Kidney (tissue), 22 donors: ENCODE measurements at places on chromosomes 3 and 15. TPM values are rescaled to one million over a fixed set of nuclear protein-coding genes. Genes with fewer than 3 reads are reported as not detected.

GRCh38 chr3:159978353-159978752, 10.3 kb upstream of the IL12A start:
- DNase-seq, result peak; percentile 65

- no peak for DNase-seq
Measured at GRCh38 chr3:112619295-112619694, 21.6 kb downstream of the CCDC80 start.

GRCh38 chr3:69748503-69748902, 9.2 kb downstream of the MITF start:
- no peak for DNase-seq

GRCh38 chr3:29587340-29587739, 306.5 kb downstream of the RBMS3 start:
- DNase-seq, result no peak

The NAALADL2 gene
- 2.0 TPM for polyA plus RNA-seq

DNA sequence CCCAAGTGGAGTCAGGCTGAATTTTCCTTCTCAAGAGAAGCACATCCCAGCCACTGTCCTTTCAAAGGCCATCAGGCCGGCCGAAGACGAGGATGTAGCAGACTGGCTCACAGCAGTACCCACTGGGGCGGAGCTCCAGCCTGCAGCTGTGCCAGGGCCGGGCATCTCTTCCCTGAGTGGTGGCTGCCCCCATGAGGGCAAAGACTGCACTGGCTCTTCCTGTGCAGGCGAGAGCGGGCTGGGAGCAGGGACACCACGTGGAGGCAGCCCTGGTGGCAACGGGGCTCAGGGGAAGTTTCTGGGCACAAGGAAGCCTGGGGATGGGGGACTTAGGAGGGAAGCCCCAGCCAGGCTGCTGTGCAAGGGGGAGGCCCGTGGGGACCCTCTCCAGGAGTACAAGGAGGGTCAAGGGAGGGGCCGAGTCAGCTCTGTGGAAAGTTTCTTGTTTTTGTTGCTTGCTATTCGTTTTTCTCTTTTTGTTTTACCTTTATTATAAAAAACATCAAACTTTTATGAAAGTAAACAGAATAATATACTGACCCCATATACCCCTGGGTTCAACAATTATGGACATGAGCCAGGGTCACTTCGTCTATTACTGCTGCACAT, 66.1 kb downstream of the RPN1 start:
- DNase-seq, result peak; percentile 84

The PDCD10 gene
- polyA plus RNA-seq, result 50.0 TPM

The C3orf33 gene
- 8.1 TPM for polyA plus RNA-seq

DNA sequence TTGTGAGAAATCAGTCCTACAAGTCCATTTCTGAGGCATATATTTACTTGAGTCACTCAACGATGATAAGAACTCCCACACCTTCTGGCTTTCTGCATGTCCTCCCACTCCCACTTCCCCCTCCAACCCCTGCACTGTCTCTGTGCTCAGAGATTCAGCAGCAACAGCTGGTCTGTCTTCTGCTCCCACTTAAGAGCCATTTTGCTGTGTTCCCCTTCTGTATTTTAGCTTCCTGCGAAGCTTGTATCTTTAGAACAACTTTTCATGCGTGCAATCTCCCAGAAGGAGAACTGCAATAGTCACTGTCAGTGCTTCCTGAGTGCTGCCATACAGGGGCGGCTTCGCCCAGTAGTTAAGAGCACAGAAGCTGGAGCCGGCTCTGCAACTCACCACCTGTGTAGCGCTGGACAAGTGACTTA, 90.0 kb upstream of the SPATA12 start:
- peak; percentile 29 for DNase-seq

The SNRK gene
- polyA plus RNA-seq, result 15.6 TPM

The ZNF148 gene
- 5.4 TPM for polyA plus RNA-seq

- no peak for DNase-seq
Measured at GRCh38 chr3:169110633-169111032, 552.9 kb downstream of the MECOM start.

DNA sequence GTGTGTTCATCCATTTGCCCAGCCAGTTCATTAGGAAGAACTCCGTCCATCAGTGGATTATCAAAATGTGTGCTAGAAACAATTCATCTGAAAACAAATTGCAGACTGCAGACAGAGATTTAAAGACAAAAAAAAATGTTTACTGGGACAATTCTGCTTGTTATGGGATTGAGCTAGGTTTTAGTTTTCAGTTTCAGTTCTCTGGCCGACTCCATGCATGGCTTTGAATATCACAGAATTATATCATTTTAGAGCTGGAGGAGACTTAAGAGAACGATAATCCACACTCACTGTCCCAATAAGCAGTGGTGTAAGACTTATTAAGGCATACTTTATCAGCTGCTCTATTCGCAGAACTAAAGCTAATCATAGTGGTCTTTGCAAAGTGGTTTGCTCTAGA, 51.1 kb downstream of the TFG start:
- DNase-seq, result no peak

The GALK2 gene
- 36.4 TPM for polyA plus RNA-seq

GRCh38 chr3:151086484-151087456, 1.3 kb downstream of the MED12L start:
- peak; percentile 95 for DNase-seq

The SMCO1 gene
- polyA plus RNA-seq, result not detected

GRCh38 chr3:43855674-43856299, 165.0 kb downstream of the ABHD5 start:
- DNase-seq, result peak; percentile 46

The ACTRT3 gene
- polyA plus RNA-seq, result 4.5 TPM

The GOLGA6A gene
- not detected for polyA plus RNA-seq

GRCh38 chr3:72897758-72898007, 9.8 kb downstream of the GXYLT2 start:
- no peak for DNase-seq

- DNase-seq, result no peak
Measured at GRCh38 chr3:147090461-147090860, 315.9 kb downstream of the ZIC4 start.

GRCh38 chr15:86706813-86707212, 627.1 kb downstream of the AGBL1 start:
- DNase-seq, result no peak

DNA sequence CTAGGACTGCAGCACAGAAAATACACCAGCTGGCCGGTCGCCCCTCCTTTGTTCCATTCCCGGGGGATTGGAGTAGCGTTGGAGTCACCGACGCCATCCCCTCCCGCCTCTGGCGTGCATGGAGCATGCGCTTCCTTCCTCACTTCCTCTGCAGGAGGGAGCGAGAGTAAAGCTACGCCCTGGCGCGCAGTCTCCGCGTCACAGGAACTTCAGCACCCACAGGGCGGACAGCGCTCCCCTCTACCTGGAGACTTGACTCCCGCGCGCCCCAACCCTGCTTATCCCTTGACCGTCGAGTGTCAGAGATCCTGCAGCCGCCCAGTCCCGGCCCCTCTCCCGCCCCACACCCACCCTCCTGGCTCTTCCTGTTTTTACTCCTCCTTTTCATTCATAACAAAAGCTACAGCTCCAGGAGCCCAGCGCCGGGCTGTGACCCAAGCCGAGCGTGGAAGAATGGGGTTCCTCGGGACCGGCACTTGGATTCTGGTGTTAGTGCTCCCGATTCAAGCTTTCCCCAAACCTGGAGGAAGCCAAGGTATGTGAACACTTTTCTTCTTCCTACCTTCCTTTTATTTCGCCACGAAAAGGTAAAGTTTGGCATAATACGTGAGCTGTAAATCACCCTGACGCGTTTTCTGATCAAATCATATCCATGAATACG, at the start of gene SCG3:
Gene SCG3, plus strand, starts transcription at position 201 of the 661 bp plus-strand sequence. Its CDS starts 253 bp downstream, at position 454.
- DNase-seq, result peak; percentile 90

GRCh38 chr15:25733036-25733855, 129.9 kb downstream of the ATP10A start:
- DNase-seq, result peak; percentile 29

The HCLS1 gene
- 11.7 TPM for polyA plus RNA-seq

The EIF1B gene
- 97.8 TPM for polyA plus RNA-seq

The IGDCC3 gene
- 0.49 TPM for polyA plus RNA-seq

The ACTC1 gene
- polyA plus RNA-seq, result 7.4 TPM

DNA sequence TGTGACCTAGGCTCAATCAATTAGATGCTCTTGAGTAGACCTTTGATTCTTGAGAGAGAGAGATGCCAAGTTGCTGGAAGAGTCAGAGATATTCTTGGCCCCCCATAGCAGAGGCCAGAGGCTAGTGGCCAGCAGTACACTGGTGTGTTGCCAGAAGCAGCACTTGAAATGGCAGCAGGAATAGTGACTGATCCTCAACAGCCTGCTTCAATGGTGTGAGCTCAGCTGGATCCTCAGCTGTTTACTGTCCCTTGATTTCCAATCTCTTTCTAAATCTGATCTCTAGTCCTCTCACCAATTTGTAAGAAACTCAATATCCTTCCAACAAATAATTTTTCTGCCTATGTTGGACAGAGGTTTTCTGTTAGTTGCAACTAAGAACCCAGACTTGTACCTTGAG, 170.3 kb upstream of the CCDC54 start:
- no peak for DNase-seq

DNA sequence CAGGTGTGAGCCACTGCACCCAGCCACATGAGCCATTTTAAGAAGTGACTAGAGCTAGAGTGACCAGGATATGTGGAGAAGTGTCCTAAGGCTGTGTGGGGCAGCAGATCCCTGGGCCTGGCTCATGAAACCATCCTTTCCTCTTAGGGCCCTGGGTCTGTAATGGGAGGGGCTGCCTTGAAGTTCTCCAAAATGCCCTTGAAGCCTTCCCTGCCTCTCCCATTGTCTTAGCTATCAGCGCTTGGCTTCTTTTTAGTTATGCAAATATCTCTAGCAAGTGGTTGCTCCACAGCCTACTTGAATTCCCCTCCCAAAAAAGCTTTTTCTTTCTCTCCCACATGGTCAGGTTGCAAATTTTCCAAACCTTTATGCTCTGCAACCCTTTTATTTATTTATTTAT, 112.4 kb upstream of the SPATA16 start:
- DNase-seq, result no peak

- no peak for DNase-seq
Measured at GRCh38 chr3:164779816-164780215, 298.5 kb downstream of the SI start.

- no peak for DNase-seq
Measured at GRCh38 chr3:100766069-100766468, 56.8 kb downstream of the TFG start.

DNA sequence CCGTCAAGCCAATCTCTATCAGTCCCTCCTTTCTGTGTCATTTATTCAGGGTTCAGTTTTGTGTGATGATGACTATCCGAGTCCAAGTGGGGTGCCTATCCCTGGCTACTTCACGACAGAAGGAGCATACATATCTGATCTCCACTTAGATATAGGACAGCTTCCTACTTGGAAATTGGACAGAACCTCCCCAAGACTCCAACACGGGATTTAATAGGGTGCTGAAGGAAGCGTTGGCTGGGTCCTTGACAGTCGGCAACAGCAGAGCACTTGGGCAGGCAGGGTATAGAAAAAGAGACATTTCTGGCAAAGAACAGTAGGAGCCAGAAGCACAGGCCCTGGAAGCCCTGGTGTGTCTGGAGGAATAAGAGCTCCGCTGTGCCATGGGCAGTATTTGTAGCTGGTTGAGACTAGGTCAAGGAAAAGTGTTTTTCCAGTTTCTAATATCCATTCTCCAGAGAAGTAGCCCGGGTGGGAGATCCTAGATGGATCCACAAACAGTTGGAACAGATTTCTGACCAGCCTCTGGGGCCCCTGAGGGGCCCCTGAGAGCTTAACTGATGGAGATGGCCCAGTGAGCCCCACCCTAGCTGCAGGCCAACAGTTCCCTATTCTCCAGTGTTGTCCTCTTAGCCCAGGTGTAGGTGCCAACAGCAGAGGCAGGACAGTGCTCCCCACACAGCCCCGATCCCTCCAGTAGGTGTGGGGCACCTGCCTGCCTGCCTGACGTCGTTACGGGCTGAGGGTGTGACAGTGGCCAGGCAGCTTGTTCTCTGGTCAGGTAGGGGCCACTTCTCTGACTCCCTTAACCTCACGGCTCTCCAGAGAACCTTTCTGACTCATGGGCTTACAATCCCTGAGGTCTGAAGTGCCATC, 130.8 kb downstream of the CHCHD6 start:
- DNase-seq, result no peak

- DNase-seq, result no peak
Measured at GRCh38 chr3:65466300-65466988, 572.3 kb downstream of the MAGI1 start.

The CCPG1 gene
- 44.4 TPM for polyA plus RNA-seq

The AGBL1 gene
- not detected for polyA plus RNA-seq
